Suprapubic skin (tissue), 4 donors: ENCODE measurements at places on chromosomes 11 and 22.
A peak's percentile ranks its signal among the peaks of the same experiment; 100 is the strongest.

GRCh38 chr11:128888034-128888985 is 2.8 kb upstream of the KCNJ5 start:
- no peak for DNase-seq
- H3K27ac ChIP-seq: no peak overlapping the region
- H3K4me3 ChIP-seq: no peak overlapping the region
- H3K4me1 ChIP-seq: peaks cover 41% of the 10 kb centered on the region
- no peaks in the 10 kb centered on the region for H3K36me3 ChIP-seq
- H3K27me3 ChIP-seq: peaks cover 4% of the 10 kb centered on the region

DNA sequence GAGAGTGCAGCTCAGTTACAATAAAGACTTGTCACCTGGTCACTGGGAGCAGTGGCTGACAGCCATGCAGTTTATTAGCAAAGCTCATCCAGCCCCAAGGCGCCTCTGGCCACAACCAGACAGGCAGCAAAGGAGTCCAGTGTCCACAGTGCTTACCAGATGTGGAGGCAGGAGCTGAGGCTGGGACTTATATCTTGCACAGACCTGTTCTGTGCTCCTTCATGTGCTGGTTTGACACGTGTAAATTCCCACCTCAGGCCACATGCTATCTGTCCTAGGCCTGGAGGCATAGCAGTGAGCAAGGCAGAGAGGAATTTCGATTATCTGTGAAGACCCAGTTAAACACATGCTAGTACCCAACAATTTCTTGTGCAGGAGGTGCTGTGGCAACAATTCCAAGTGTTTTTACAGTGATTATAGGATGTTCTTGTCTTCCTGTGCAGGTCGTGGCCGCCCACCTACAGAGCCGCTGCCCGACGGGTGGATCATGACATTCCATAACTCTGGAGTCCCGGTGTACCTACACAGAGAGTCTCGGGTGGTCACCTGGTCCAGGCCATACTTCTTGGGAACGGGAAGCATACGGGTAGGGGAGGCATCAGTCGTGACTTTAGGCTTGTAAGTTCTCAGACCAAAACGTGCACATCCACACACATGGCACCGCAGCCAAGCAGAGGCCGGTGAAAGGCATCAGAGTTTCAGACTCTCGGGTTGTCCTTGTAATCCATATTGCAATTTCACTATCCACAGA is 9.4 kb downstream of the DGCR8 start:
- no peaks in the 10 kb centered on the region for H3K27me3 ChIP-seq
- H3K27ac ChIP-seq: no peak overlapping the region
- DNase-seq: no peak
- peaks cover 5% of the 10 kb centered on the region for H3K4me1 ChIP-seq
- H3K36me3 ChIP-seq: peaks cover 89% of the 10 kb centered on the region

GRCh38 chr11:106986261-106986660 is 32.0 kb downstream of the GUCY1A2 start:
- H3K27me3 ChIP-seq: no peaks in the 10 kb centered on the region
- H3K4me1 ChIP-seq: peaks cover 16% of the 10 kb centered on the region
- no peaks in the 10 kb centered on the region for H3K36me3 ChIP-seq
- DNase-seq: no peak

DNA sequence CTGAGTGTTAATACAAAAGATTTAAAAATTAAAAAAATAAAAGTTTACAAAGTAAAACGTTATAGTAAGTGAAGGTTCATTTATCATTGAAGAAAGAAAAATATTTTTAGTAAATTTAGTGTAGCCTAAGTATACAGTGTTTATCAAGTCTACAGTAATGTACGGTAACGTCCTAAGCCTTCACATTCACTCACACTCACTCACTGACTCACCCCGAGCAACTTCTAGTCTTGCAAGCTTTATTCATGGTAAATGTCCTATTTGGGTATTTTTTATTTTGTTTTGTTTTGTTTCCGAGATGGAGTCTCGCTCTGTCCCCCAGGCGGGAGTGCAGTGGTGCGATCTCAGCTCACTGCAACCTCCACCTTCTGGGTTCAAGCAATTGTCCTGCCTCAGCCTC is 8.8 kb downstream of the CASTOR1 start:
- DNase-seq: no peak
- H3K27me3 ChIP-seq: no peaks in the 10 kb centered on the region
- H3K36me3 ChIP-seq: peaks cover 21% of the 10 kb centered on the region
- peaks cover 34% of the 10 kb centered on the region for H3K4me1 ChIP-seq
- no peak overlapping the region for H3K4me3 ChIP-seq

GRCh38 chr11:119685111-119685746 is 43.8 kb downstream of the NECTIN1 start:
- no peak for DNase-seq
- peaks cover 97% of the 10 kb centered on the region for H3K4me1 ChIP-seq
- H3K27ac ChIP-seq: peak overlapping the region; percentile 87
- no peaks in the 10 kb centered on the region for H3K27me3 ChIP-seq
- H3K36me3 ChIP-seq: no peaks in the 10 kb centered on the region
